COR-L47 (cell line): ENCODE measurements at places on chromosomes 2 and 18.

DNA sequence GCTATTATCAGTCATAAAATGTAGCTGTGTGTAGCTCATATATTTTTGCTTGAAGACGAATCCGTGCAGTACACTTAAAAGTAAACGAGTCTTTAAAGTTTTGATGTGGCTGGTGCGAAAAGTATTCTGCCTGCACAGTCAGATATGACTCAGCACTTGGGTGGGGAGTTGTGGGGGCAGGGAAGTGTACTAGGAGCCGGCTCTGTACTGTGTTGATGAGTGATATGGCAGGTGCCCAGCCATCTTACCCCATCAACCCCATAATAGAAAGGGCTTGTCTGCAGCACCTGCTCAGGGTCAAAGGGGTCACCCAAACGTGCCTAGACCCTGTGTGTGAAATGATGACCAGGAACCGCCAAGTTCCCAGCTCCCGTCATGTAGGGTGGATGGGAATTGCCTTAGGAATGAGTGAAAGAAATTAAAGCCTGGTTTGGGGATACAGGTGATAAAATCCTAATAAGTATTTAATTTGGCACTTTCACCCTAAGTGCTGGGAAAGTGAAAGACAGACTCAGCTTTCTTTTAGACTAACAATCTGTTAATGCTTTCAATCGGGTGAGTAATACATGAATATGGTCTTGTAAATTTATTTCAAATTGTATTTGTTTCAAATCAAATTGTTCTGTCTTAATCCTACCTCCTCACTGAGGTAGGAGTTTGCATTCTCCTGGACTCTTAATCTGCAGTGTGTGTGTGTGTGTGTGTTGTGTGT, 48.0 kb downstream of the BCL2L11 start:
- DNase-seq, result no peak

DNA sequence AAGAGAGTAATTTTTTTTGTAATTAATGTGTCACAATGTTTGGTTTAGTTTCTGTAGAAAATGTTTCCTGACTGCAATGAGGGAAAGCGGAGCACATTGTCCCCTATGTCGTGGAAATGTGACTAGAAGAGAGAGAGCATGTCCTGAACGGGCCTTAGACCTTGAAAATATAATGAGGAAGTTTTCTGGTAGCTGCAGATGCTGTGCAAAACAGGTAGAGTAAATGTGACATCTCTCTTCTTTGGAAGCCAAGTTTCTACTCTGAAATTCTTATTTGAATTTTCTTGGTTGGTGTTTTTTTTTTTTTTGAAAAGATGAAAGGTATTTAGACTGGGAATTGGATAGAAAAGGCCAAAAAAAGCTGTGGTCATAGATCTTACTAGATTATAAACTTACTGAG, 20.0 kb downstream of the RNF138 start:
- no peak for DNase-seq

DNA sequence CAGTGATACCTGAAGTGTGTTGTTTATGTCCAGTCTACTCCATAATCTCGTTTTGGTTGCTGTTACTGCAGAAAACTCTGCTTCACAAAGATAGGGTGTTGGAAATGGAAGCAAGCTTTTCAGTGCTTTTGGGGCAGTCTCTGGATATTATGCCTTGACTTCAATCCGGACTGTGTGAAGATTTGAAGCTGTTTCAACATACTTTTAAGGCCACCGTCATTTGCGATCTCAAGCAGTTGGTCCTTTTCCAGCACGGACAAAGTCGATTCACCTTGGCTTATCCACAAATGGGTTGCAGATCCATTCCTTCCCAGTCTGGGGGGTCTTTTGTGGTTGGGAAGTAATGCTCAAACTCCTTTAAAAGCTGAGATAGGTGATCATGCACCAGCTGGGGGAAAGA, 20.4 kb downstream of the RBKS start:
- DNase-seq, result no peak

DNA sequence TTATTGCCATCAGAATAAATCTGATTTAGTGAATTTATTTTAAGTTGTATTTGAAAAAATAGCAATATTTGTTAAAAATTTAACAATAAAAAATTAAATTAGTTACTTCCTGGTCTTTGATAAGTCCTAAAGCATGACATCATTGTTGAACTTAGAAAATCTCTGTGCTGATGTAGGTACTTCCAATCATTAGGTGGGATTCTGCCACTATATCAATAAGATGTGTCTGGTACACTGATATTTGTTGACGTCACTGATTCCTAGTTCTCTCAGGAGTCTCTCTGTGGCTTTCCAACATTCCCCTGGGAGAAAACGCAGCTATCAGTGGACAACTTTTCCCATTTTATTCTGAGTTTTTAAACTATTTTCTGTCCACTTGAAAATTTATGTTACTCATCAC, 143.5 kb downstream of the GALNT13 start:
- no peak for DNase-seq

DNA sequence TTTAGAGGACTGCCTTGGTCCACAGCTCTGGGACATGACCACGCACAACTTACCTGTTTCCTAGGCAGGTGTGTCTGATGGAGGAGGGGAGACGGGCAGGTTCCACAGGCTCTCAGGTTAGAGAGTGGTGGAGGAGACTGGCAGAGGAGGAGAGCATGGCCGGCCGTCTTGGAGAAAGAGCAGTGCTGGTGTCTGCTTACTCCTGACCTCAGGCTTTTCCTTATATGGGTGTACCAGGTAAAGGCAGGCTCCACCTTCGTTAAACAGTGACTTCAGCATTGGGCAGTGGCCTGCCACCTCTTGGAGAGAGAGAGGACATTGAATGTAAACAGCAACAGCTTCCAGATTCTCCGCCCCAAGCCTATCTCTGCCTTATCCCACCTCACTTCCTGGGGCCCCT, at the start of gene CAPN13:
CAPN13 (minus strand) TSS at position 198 of the 400 bp plus-strand sequence. CDS start 20,121 bp downstream, outside the sequence.
- peak; percentile 0 for DNase-seq

DNA sequence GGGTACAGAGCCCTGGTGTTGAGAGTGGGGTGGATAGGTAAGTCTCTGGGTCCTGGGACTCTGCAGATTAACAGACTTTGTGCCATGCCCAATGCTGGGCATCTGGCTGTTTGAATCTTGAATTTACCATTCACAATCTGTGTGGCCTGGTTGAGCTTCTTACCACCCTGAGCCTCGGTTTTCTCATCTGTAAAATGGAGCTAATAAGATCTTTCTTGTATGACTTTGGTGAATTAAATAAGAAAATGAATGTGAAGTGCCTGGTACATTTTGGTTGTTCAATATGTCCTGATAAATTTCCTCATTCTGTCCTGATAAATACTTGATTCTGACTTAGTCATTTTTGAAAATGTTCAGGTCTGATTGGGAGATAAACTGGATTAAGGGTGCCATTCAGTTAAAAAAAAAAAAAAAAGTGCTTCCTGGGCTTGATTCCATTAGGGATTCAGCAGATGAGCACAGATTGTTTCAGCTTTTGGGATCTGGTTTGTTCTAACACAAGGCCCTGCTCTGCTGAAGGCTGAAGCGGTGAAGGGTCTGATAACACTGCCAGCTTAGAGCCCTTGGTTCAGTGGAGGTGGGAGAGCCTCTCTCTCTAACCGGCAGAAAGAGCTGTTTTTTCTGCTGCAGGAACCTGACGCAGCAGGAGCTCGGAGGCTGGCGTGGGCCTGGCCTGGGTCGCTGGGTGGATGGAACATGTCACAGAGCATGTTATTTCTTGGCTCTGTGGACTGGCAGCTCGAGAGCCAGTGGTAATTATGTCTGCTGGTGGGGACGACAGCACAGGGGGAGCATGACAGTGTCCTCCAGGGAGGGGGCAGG, 84.5 kb upstream of the MCFD2 start:
- DNase-seq, result no peak

- DNase-seq, result no peak
Measured at GRCh38 chr2:132252894-132253264, 91.1 kb upstream of the ANKRD30BL start.

GRCh38 chr2:200795028-200795440, 16.7 kb upstream of the BZW1 start:
- no peak for DNase-seq

DNA sequence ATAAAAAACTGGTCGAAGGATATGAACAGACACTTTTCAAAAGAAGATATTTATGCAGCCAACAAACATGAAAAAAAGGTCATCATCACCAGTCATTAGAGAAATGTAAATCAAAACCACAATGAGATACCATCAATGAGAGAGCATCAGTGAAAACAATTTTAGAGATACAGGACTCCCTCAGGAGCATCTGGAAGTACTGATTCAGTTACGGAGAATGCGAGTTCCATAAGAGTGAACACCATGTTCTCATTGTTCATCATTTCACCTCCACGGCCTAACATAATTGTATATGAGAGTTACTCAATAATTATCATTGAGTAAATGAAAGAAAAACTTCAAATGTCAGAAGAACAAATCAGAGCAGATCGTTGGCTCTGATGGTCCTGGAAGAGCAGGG, 140.9 kb upstream of the TANK start:
- DNase-seq, result no peak

DNA sequence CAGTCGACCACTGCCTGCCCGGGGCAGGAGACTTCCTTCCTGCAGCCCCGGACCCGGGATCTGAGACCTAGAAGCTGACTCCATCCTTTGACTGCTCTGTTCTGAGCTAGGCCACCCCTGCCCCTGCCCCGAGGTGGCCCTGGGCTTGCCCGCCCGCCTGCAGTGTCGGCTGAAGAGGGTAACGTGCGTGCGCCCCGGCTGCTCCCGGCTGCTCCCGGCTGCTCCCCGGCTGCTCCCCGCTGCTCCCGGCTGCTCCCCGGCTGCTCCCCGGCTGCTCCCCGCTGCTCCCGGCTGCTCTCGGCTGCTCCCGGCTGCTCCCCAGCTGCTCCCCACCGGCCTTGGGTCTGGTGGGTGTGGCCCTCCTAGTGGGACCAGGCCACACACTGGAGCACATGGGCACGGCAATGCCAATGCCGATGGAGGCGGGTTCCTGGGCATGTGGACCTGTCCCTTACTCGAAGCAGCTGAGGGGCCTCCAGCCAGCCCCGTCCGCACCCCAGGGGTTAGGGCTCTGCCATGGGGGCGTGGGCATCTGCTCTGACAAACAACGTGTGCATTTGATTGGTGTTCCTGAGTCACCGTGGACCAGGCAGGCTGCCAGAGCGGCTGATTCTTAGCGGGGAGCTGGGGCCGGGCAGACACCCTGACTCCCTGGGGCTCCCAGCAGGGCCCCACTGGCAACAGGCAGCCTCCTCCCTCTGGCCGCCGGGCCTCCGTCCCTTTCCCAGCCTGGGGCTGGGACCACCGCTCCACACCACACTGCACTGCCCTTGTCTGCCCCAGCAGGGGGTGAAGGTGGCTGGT, 2.0 kb upstream of the GAL3ST2 start:
- DNase-seq, result peak; percentile 89

GRCh38 chr2:180952082-180952481, 28.3 kb upstream of the UBE2E3 start:
- DNase-seq, result no peak

DNA sequence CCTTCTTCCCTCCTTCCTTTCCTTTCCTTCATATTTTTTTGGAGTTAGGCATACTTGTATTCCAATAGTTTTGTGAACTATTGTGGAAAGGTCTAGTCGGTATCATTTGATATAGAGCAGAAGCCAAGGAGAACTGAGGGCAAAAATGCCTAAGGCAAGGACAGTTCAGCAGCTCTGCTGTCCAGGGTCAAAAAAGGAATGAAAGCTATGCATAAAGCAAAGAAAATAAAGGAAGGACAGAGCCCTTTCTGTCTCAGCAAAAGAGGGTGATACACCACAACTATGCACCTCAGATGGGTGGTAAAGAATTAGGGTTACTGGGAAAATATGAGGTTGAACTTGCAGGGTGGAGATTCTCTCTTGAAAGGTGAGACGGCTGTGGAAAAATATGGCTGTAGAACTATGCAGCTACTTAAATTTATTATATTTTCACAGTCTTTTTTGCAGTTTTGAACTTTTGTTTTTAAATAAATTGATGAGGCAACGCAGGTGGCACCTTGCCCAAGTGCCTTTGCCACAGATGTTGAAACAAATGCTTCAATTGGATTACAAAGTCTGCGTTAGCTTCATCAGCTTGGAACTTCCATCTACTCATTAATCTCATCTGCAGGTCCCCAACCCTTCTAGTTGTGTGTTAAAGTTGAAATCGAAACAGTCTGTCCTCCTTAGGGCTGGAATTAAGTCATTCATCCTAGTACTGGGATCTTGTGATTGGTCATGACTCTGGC, 20.8 kb downstream of the LHCGR start:
- no peak for DNase-seq

DNA sequence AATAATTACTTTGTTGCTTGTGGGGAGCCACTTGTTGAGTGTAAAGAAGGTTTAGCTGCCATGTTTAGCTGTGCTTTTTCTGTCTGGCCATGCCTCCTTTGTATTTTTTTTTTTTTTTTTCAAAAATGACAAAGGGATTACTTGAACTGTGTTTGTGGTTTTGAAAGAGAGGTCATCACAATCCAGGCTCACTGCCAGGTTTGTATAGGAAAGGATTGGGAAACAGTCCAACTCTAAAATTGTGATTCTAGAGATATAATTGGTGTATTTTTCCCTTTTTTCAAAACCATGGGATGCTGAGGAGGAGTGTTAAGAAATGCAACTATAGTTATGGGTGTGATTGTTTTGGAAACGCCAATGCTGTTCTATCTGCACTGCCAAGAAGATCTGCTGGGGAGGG, 4.3 kb downstream of the ITPRIPL1 start:
- DNase-seq, result peak; percentile 93

GRCh38 chr2:205686783-205687640, 4.7 kb downstream of the NRP2 start:
- DNase-seq, result no peak
